GM23248 (cell line): ENCODE measurements at places on chromosomes 7 and 10.

DNA sequence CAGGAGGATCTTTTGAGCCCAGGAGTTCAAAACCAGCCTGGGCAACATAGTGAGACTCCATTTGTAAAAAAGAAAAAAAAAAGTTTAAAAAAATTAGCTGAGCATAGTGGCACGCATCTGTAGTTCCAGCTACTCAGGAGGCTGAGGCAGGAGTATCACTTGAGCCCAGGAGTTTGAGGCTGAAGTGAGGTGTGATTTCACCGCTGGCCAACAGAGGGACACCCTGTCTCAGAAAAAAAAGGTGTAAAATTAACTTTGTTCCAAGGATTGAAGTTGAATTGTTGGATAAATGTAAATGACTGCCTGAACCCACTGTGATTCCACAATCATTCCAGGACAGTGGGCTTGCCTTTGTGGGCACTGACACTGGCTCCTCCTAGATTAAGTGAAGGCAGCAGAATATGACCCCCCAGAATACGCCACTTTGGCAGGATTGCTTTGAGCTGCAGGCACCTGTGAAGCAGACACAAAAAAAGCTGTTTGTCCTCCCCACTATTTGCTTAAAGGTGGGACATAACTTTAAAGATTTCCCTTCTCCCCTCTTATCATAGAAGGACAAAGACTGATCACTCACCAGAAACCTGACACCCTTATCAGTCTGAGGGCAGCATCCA, 57.2 kb upstream of the FOXI2 start:
- no peak for DNase-seq

DNA sequence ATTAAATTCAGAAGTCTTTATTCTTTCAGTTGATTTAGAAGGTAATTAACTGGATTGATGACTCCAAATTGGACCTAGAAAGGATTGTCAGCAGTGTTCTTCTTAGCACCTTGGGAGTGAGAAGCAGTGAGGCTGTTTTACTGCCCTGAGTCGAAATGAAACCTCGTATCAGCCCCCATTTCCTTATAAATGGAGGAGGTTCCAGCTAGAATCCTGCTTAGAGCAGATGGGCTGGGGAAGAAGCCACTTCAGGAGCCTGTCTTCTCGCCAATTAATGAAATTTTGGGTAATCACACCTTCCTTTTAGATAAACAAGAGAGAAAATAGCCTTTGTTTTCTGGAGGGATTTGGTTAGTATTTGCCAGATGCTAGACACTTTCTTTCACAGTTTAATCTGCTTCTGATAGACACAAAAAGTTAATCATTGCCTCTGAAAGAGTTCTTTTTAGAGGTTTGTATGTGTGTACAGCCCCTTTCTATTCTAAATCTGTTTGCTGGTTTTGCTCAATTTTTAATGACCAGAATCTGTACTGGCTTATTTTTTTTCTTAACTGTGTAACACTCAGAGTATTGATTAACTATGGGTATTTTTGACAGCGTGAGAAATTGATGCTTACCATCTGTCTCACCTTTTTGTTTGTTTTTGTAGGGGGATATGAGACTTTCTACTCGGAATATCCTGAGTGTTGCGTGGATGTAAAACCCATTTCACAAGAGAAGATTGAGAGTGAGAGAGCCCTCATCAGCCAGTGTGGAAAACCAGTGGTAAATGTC, 4.6 kb downstream of the DUSP5 start:
- no peak for DNase-seq

DNA sequence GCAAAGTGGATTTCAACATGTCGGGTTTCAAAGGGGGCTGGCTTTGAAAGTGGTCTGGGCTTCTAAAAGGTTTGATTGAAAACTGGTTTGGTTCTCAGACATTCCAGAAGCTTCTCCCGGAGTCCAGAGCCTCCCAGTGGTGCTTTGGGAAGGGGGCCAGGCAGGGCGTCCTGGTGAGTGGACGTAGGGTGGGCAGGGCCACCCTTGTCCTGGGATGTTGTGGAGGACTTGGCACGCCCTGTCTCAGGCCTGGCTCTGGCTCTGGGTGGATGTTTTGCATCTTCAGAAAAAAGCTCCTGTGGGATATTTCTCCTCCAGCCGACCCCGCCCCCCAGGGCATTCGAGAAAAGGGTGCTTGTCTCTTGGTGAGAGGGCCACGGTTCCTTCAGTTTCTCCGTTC, 31.2 kb downstream of the GRIFIN start:
- DNase-seq, result peak; percentile 58

DNA sequence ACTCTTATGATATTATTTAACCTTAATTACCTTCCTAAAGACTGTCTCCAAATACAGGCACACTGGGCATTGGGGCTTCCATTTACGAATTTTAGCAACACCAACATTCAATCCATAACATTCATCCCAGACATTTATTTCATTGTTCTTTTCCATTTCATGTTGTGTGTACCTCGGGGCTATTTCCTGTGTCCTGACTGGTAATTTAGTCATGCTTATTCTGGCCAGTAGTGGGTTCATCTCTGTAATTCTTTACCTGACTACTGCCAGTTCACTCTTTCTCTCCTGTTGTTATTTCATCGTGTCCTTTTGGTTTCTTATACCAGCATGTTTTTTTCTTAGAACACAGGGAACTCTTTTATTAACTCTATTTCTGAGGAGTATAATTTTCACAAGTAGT, 225.7 kb downstream of the PLXDC2 start:
- no peak for DNase-seq

- peak; percentile 25 for DNase-seq
Measured at GRCh38 chr7:78635026-78635793, 818.3 kb downstream of the MAGI2 start.
